CD4-positive, alpha-beta memory T cell (primary cell): ENCODE measurements at places on chromosomes 3 and 15. TPM values are rescaled to one million over a fixed set of nuclear protein-coding genes. Genes with fewer than 3 reads are reported as not detected.
A peak's percentile ranks its signal among the peaks of the same experiment; 100 is the strongest.

The SERINC4 gene
- 0.25 TPM for total RNA-seq

The SPTBN5 gene
- total RNA-seq = 2.4 TPM

The CCR8 gene
- 6.9 TPM for total RNA-seq

The PTH1R gene
- not detected for total RNA-seq

DNA sequence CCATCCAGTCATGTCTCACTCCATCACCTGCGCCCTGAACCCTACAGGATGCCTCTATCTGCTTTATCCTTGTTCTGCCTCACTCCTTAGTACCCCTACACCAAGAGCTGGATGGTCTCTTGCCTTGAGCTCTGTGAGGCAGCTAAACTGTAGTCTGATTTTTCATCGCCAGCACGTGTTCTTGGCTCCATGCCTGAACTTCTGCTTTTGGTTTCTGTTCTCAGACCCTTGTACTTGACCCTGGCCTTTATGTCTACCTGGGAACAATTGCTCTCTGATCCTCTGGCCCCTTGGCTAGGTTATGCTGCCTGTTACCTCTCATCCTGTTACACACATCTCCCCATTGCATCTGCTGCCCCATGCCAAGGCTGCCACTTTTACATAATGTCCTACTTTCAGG lies 318.0 kb upstream of the LMCD1 start:
- H3K4me3 ChIP-seq = no peak overlapping the region
- DNase-seq = no peak
- H3K27ac ChIP-seq = no peak overlapping the region
- no peaks in the 10 kb centered on the region for H3K27me3 ChIP-seq

DNA sequence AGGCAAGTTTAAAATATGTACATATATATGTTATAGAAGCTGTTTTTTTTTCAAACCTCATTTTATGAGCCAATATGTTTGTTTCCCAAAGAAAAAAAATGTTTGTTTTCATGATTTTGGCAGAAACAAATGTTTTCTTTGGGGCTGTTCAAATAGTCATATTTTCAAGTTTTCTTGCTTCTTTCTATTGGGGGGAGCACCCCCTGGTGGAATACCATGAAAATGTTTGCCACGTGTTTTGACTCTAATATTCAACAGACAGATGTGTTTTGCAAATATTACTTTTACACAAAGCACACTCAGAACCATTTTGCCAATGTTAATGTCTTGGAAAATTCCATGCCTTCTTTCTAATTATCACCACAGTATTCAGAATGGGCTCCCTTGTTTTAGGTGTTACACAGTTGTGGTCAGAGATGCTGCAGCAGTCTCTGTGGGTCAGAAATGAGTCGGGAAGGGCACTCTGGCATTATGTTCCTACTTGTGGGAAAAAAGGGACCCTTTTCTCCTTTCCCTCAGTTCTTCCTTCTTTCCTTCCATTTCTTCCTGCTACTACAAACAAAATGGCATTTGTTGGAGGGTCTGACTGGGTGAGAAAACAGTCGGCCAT lies 817.0 kb downstream of the TUSC7 start:
- H3K4me1 ChIP-seq = no peaks in the 10 kb centered on the region
- H3K27ac ChIP-seq = no peak overlapping the region
- no peaks in the 10 kb centered on the region for H3K27me3 ChIP-seq
- H3K4me3 ChIP-seq = no peak overlapping the region
- no peak for DNase-seq

DNA sequence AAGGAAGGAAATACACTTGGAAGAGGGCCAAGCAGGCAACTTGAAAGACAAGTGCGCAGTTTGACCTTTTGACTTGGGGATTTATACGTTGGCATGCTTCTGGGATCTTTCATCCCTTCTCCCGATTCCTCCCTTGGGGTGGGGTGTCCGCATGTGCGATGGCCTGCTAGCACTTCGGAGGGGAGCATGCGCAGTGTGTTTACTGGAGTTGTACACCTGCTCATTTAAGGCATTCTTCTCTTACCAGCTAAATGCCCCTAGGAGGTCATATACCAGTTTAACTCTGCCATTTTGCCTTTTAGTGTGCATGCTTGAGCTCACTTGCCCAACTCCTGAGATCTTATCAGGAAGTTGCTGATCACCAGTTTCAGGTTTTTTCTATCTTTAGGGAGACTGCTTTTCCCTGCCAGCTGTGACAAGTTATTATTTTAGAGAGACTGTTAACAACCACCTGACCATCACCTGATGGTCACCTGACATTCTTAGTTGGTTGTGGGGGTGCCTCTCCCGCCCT lies 63.5 kb downstream of the BFSP2 start:
- no peak overlapping the region for H3K4me3 ChIP-seq
- H3K36me3 ChIP-seq = no peaks in the 10 kb centered on the region
- peaks cover 21% of the 10 kb centered on the region for H3K4me1 ChIP-seq
- no peaks in the 10 kb centered on the region for H3K27me3 ChIP-seq
- H3K27ac ChIP-seq = no peak overlapping the region
- no peak for DNase-seq

- DNase-seq = no peak
- no peaks in the 10 kb centered on the region for H3K4me1 ChIP-seq
- no peaks in the 10 kb centered on the region for H3K27me3 ChIP-seq
- H3K27ac ChIP-seq = no peak overlapping the region
Measured at GRCh38 chr3:8095724-8096123, 405.9 kb upstream of the LMCD1 start.

- DNase-seq = peak; percentile 27
- H3K4me1 ChIP-seq = no peaks in the 10 kb centered on the region
- peaks cover 4% of the 10 kb centered on the region for H3K36me3 ChIP-seq
- no peak overlapping the region for H3K27ac ChIP-seq
Measured at GRCh38 chr3:23888617-23889228, 28.1 kb downstream of the NKIRAS1 start.

GRCh38 chr3:139388821-139389551 lies 461 bp downstream of the COPB2 start:
- H3K4me1 ChIP-seq = peaks cover 38% of the 10 kb centered on the region
- peak; percentile 47 for DNase-seq
- H3K27ac ChIP-seq = peak overlapping the region; percentile 93
- peak overlapping the region; percentile 97 for H3K4me3 ChIP-seq
- no peaks in the 10 kb centered on the region for H3K27me3 ChIP-seq

- no peak for DNase-seq
- no peaks in the 10 kb centered on the region for H3K27me3 ChIP-seq
- H3K4me3 ChIP-seq = no peak overlapping the region
- no peaks in the 10 kb centered on the region for H3K4me1 ChIP-seq
- H3K36me3 ChIP-seq = peaks cover 5% of the 10 kb centered on the region
Measured at GRCh38 chr3:16395212-16395611, 118.3 kb downstream of the RFTN1 start.
